ENCODE measurements at places on chromosomes 7 and 10. TPM values are rescaled to one million over a fixed set of nuclear protein-coding genes. Genes with fewer than 3 reads are reported as not detected.

- H3K4me3 ChIP-seq = no peak overlapping the region
- DNase-seq = no peak
- no peaks in the 10 kb centered on the region for H3K27me3 ChIP-seq
- no peak overlapping the region for H3K27ac ChIP-seq
These were observed 1.5 kb downstream of the GSDME start for GRCh38 chr7:24755541-24756407.

DNA sequence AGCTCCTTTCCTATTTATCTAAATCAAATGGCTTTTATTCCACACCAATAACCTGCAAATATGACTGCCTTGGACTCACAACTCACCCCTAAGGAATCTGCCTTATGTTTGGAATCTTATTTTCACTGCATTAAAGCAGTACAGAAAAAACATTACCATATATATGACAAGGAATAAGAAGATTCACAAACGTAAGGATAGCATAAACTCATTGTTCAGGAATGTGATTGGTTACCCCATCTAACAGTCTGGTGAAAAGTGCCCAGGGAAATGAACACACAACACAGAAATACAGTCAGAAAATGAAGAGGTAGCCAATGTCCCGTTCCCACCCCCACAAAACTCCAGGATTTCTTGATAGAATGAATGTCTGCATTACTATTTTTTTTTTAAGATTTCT, 2.0 kb downstream of the PPP3CB start:
- H3K4me1 ChIP-seq = peaks cover 40% of the 10 kb centered on the region
- no peaks in the 10 kb centered on the region for H3K27me3 ChIP-seq
- H3K36me3 ChIP-seq = 0 out of 2 replicates have a peak, but pooled peaks cover 3% of the 10 kb centered on the region
- no peak for DNase-seq

GRCh38 chr7:89085580-89085979, 290.0 kb upstream of the TEX47 start:
- H3K27ac ChIP-seq = no peak overlapping the region
- DNase-seq = no peak
- no peaks in the 10 kb centered on the region for H3K36me3 ChIP-seq
- no peak overlapping the region for H3K4me3 ChIP-seq

Gene RINT1
- total RNA-seq = 9.2 TPM
